ENCODE measurements at places on chromosomes 7 and 10.
A peak's percentile ranks its signal among the peaks of the same experiment; 100 is the strongest.

DNA sequence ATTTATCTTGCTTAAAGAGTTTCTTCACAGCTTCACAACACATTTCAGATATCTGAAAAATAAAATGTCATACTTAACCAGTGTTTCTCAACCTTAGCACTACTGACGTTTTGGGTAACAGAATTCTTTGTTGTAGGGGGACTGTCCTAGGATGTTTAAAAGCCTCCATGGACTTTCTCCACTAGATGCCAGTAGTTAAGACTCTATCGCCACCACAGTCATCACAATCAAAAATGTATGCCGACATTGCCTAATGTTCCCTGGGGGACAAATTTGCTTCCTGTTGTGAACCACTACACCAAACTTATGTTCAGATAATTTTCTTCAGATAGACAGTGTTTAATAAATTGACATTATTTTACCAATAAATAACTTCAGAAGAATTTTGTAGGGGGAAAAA, 13.4 kb downstream of the NOC3L start:
- no peak for DNase-seq

- no peak for DNase-seq
Measured at GRCh38 chr7:105396566-105396965, 7.8 kb upstream of the SRPK2 start.

- DNase-seq = no peak
Measured at GRCh38 chr10:74778436-74779094, 47.8 kb upstream of the KAT6B start.

- no peak for DNase-seq
Measured at GRCh38 chr7:101560856-101561255, 68.2 kb downstream of the MYL10 start.

DNA sequence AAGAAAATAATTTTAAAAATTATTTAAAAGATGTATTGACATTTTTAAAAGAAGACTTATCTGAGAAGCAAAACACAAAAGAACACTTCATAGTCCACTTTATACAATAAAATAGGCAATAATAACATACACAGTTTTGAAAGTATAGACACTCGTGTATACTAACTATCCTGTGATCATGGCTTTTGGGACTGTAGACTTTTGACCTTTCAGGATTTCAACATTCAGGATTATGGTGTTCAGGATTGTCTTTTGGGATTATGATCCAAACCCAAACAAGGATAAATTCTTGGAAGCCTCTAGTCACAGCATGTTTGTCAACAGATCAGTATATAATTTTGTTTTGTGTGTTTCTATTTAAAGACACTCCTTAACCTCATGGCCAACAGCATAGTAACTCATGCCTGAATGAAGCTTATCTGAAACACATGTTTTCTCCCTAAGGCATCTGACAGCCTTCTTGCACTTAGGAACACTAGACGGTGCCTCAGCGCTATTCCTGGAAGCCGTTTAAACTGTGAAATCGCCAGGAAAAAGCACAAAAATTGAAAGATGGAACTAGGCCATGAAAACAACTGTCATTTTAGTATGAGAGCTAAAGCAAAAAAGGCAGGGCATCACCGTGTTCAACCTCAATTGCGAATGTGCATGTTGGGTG, 29.9 kb downstream of the GSAP start:
- no peak for DNase-seq

DNA sequence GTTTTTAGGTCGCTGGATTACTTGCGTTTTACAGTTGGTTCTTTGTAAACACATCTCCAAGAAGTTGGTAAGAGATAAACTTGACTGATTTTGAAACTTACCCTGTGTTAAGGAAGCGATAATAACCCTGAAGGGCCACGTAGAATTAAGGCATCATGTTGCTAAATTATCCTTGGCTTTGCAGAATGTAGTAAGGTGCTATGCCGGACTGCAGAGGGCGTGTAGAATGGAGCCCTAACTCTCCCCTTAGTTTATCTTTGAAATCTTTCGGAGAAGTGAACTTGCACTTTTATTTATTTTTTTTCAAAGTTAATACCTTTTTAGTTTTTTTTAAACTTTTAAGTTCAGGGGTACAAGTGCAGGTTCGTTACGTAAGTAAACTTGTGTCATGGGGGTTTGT, 208.8 kb upstream of the DKK1 start:
- DNase-seq = no peak

GRCh38 chr10:73414230-73414945, 530 bp upstream of the ANXA7 start:
- DNase-seq = no peak

DNA sequence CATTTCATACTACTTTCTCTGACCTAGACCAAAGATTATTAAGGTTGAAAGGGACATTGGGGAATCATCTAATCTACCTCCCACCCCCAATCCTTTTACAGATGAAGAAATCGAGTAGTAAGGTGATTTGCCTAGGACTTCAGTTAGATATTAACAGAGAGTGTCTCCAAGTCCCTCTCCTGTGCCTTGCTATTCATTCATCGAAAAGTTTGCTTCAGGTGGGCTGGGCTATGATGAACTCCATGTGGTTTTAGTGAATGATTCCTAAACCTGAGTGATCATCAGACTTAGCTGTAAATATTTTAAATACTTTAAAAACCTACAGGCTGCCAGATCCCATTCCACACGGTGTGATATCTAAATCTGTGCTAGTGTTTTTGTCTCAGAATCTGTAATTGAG, 259.4 kb upstream of the SORCS1 start:
- DNase-seq = no peak

DNA sequence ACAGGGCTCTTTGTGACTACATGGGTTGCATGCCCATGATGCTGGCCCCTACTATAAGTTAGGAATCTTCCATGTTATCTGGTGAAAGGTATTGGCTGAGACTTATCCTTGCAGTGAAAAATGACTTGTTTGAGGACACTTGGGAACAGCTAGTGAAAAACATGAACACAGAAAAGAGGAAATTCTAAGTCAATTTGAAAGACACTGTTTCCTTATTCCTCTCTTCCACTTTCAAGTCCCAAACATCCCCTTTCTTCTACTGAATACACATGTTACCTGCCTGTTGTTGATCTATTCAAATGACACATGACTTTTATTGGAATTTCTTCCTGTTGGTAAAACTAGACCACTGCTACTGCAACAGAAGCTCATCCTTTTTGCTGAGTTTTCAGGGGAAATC, 29.5 kb upstream of the PRKCQ start:
- no peak for DNase-seq

DNA sequence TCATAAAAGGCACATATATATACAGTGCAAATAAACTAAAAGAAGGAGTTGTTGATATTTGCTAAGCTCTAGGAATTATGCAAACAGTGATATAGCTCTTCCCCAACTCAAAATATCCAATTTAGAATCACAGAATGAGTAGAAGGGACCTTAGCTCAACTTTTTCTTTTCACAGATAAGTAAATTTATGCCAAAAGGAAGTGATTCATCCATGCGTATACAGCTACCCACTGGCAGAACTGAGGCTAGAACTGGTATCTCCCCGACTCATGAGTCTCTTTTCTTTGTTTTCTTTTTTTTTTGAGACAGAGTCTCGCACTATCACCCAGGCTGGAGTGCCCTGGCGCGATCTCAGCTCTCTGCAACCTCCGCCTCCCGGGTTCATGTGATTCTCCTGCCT, 54.2 kb upstream of the SVIL start:
- DNase-seq = peak; percentile 55

DNA sequence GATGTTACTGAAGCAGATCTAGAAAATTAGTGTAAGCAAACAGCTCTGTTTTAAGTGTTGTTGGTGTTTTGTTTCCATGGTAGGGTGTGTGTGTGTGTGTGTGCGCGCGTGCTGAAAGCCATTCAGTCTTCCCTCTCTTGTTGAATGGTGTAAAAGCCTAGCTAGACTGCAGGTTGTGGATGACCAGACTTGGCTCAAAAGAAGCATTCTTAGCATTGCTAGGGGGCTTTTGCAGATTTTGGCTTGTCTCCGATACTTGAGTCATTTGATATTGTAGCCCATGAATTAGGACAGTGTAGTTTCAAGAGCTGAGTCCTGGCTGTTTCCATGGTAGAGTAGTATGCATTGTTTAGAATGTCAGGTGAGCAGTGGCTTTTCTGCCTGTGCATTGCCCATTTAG, 99.1 kb downstream of the SND1 start:
- DNase-seq = no peak

DNA sequence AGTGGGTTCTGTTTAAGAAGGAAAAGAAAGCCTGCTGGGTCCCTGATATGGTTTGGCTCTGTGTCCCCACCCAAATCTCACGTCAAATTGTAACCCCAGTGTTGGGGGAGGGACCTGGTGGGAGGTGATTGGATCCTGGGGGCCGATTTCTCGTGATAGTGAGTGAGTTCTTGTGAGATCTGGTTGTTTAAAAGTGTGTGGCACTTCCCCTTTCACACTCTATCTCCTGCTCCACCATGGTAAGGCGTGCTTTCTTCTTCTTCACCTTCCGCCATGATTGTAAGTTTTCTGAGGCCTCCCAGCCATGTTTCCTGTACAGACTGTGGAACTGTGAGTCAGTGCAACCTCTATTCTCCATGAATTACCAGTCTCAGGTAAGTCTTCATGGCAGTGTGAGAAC, 42.6 kb downstream of the INPP5A start:
- DNase-seq = peak; percentile 60

- DNase-seq = no peak
Measured at GRCh38 chr7:47875998-47876744, 72.1 kb downstream of the PKD1L1 start.

- DNase-seq = no peak
Measured at GRCh38 chr10:121926157-121926556, 1.7 kb downstream of the ATE1 start.

GRCh38 chr10:70324339-70324861, 40.6 kb upstream of the NPFFR1 start:
- peak; percentile 32 for DNase-seq
